Right cardiac atrium (tissue), 5 donors: ENCODE measurements at places on chromosomes 4 and X. TPM values are rescaled to one million over a fixed set of nuclear protein-coding genes. Genes with fewer than 3 reads are reported as not detected.

The COMMD8 gene
- polyA plus RNA-seq: 18.6 TPM

The ASB11 gene
- 34.2 TPM for polyA plus RNA-seq

The F11 gene
- polyA plus RNA-seq: not detected

The DNAAF6 gene
- polyA plus RNA-seq: not detected

The ZFP92 gene
- 0.32 TPM for polyA plus RNA-seq

The NXF3 gene
- 0.50 TPM for polyA plus RNA-seq

The PABPC1L2A gene
- not detected for polyA plus RNA-seq

The DACH2 gene
- 0.07 TPM for polyA plus RNA-seq

The COL25A1 gene
- 0.29 TPM for polyA plus RNA-seq
